ENCODE measurements at places on chromosomes 5 and 9.

DNA sequence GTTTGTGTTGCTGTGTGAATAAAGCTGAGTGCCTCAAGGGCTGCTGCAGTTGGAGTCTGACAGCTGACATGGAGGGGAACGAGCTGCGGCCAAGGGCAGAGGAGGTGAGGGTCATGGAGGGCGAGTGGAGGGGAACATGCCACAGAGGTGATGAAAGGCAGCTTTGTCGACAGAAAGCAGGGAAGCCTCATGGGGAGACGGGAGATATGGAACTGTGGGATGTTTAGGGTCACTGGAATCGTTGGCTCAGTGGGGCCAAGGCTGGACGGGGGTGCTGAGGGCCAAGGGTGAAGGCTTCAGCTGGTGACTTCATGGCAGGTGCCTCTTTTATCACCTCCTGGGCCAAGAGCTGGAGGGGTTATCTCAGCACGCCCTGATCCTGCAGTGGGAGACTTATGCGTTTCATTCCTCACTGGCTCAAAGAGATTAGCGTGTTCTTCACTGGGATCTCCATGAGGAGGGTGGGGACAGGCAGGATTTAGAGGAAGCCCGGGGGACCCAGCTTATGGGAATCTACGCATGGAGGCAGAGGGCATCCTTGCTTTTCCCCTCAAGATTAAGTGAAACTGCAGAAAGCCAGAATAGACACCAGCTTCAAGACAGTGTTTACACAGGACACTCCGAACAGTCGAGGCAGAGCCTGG, 42.2 kb downstream of the FAM240B start:
- no peak for DNase-seq

DNA sequence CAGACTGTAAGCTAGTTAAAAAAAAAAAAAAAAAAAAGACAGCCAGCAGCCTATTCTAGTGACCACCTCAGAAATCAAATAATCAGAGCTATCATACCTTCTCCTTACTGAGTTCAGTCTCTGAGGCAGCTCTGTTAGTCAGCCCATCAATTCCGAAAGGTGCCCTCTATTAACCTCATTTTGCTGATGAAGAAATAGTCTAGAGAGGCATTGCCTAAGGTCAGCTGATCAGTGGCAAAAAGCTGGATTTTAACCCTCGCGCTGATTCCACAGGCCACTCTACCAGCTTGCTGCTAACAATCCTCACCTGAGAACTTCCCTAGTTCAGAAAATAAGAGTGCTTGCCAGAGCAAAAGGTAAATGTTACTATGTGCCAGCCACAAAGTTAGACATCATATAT, 172.0 kb downstream of the DENND1A start:
- DNase-seq, result no peak

- no peak for DNase-seq
These were observed 118.7 kb upstream of the ATP10B start for GRCh38 chr5:160970605-160971191.

DNA sequence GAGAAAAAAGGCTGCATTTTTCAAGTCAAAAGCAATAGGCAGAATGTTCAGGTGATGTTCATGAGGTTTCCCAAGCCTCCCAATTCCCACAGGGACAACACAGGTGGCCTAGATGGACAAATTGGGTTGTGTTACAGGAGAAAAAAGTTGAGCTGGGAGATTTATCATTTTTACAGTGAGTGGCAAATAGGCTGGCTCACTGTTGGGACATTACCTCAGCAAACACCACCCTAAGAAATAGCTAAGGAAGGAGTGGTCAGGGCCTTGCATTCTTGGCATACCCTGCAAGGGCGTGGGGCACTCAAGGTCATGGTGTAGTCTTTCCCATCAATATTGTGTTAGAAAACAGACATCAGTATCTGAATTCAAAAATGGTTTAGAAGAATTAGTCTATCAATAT, 23.3 kb upstream of the CPLANE1 start:
- no peak for DNase-seq
